Cortex of kidney (tissue), 1 donor: ENCODE measurements at places on chromosomes 2 and 18.

DNA sequence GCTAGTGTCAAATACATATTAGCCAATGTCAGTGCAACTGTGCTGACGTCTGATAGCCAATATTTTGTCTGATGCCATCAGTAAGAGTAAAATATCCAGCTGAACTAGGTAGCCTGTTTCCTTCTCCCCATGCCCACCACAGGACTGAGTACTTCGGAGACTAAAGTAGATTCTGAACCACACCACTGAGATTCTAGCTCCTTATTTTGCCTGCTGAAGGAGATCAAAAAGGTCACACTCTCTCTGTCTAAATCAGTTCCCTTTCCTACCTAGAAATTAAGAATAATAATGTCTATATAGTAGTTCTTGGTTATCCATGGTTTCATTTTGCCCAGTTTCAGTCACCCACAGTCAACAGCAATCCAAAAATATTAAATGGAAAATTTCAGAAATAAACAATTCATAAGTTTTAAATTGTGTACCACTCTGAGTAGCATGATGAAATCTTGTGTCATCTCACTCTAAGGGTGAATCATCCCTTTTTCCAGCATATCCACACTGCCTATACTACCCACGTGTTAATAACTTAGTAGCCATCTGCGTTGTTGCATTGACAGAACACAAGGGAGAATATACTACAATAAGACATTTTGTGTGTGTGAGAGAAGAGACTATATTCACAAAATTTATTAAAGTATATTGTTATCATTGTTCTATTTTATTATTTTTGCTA is 1043.3 kb upstream of the PIK3C3 start:
- no peak for DNase-seq

GRCh38 chr2:129396980-129397599 is 582.4 kb upstream of the RAB6C start:
- no peak for DNase-seq

DNA sequence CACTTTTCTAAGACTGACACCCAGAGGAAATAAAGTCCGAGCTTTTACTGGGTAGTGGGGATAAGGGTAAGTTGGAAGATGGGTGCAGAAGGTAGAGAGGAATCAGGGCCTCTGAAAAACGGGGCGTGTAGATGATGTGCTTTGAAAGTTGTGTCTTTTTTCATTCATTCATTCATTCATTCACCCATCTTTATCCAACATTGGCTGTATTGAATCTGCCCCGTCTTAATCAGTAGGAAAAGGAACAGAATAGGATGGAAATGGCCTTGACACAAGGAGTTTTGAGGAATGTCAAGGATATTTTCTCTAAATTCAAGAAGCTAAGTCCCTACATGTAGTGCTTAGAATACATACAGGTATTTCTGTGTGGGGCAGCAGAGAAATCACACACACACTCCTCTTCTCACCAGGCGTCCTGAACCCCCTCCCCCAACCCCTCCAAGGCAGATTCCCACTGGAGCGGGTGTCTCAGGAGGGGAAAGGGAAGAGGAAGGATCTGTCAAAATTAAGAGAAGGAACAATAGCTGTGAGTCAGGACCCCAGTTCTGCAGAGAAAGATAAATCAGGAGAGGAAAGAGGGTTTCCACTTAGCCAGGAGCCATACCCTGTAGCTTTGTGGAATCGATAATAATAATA is 13.9 kb downstream of the DYSF start:
- no peak for DNase-seq

GRCh38 chr18:57901825-57902589 is 98.9 kb upstream of the ATP8B1 start:
- no peak for DNase-seq

- DNase-seq, result no peak
Observed at GRCh38 chr18:40018266-40018665, 1936.8 kb upstream of the PIK3C3 start.
